ENCODE measurements at places on chromosomes 13 and 19.

DNA sequence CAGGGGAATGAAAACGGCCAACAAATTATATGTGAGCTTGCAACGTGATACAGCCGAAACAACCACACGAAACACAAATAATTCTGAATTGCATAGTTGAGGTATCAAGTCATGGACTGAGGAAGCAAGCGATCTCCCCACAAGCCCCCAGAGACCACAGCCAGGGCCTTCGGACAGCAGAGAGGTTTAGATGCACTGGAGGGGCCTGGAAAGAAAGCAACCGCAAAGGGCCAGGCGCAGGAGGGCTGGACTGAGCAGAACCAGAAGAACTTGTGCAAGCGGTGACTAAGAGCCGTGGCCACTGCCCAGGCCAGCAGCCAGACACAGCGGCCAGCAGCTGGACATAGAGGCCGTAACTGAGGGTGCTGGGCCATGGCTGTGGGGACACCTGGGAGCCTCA is 131.4 kb downstream of the TNFRSF19 start:
- DNase-seq = no peak

DNA sequence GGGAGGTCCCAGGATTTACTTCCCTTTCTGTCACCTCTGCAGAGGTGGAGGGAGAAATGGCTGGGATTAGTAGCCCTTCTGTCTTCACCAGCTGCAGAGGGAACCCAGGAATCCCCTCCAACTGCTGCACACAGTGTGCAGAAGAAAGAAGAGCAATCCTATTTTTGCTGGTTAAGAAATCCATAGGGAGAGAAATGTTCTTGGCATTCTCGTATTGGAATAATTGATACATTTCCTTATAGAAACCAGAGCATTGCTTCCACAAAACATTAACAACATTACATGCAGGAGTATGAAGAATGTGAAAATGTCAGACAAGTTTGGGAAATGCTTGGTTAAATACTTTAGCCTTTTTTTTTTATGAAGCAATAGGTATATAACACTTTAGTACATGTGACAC is 48.3 kb upstream of the KLF12 start:
- no peak for DNase-seq

DNA sequence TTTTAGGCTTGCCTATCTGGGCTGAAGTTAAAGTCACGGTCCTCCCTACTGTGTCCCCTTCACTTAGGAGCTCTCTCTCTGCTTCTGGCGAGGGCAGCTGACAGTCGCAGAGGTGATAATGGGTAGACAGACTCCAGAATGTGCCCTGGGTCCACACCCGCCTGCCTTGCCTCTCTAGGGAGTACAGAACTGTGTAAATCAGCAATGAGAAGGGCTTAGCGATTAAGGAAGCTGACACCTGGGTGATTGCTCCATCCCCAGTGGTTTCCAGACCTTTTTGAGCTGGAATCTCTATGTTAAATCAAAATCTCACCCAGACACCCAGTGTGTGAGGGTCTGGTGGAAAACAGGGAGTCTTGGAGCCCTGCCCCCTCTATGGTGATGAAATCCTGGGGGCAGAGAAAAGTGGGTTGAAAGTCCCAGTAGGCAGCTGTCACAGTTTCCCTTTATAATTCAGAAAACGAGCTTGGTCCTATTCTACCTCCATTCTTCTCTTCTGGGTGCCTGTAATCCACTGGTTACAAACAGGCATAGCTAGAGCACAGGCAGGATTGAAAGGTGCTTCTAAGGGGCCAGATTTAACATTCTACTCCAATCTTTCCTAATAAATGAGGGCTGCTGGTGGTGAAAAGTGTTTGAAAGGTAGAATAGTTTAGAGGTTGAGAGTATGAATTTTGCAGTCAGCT is 46.9 kb downstream of the OLFM4 start:
- no peak for DNase-seq

DNA sequence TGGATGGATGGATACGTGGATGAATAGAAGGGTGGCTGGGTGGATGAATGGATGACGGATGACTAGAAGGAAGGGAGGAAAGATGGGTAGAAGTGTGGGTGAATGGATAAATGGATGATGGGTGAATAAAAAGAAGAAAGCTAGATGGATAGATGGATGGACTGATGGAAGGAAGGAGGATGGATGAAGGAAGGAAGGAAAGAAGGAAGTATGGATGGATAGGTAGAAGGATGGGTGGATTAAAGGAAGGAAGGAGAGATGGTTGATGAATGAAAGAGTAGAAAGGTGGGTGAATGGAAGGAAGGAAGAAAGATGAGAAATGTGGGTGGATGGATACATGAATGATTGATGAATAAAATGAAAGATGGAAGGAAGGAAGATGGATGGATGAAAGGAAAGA is 14.5 kb downstream of the ARHGEF18 start:
- no peak for DNase-seq

DNA sequence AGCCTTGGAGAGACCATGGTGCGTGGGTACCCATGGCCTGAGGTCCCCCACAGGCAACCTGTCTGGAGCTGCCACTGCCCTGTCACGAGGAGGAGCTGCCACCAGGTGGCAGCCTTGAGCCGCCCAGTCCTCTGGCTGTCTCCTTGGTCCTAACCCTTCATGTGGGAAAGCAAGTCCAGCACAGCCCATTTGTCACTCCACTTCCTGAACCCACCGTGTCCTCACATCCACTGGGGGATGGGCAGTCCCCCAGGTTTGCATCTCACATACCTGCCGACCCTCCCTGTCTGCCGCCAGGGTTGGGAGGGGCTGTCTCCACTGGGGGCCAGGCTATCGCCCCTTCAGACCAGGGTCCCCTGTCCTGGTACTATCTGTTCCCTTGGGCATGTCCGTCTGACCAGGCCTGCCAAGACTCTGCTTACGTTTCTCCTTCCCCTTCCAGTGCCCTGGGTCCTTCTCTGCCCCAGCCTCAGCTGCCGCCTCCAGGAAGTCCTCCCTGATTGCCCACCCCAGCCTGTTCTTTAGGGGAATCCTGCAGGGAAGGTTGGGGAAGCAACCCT is 4.5 kb downstream of the FAM174C start:
- DNase-seq = no peak

DNA sequence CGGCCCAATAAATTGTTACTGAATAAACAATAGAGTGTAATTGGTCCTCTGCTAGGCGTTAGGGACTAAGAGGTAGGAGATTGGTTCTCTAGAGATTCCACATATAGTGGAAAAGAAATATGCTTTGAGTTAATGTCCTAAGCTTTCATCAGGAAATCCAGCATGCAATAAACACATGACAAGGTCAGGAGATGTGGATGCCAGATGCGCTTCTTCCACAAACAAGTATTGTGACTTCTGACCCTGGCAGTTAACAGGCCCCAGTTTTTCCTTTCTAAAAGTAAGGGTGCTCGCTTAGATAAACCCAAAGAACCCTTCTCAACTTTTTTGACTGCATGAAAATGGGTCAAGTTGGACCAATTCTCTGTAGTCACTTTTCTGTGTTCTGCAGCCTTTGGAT is 146.5 kb upstream of the SOX21 start:
- no peak for DNase-seq

GRCh38 chr13:109778102-109778542 is 8.3 kb downstream of the IRS2 start:
- DNase-seq = no peak

Data from mesenteric fat pad (tissue), 1 donor.